NCI-H748 treated with DMSO at 0.1 percent for 48 hours (cell line): ENCODE measurements at places on chromosomes 2 and 18.

DNA sequence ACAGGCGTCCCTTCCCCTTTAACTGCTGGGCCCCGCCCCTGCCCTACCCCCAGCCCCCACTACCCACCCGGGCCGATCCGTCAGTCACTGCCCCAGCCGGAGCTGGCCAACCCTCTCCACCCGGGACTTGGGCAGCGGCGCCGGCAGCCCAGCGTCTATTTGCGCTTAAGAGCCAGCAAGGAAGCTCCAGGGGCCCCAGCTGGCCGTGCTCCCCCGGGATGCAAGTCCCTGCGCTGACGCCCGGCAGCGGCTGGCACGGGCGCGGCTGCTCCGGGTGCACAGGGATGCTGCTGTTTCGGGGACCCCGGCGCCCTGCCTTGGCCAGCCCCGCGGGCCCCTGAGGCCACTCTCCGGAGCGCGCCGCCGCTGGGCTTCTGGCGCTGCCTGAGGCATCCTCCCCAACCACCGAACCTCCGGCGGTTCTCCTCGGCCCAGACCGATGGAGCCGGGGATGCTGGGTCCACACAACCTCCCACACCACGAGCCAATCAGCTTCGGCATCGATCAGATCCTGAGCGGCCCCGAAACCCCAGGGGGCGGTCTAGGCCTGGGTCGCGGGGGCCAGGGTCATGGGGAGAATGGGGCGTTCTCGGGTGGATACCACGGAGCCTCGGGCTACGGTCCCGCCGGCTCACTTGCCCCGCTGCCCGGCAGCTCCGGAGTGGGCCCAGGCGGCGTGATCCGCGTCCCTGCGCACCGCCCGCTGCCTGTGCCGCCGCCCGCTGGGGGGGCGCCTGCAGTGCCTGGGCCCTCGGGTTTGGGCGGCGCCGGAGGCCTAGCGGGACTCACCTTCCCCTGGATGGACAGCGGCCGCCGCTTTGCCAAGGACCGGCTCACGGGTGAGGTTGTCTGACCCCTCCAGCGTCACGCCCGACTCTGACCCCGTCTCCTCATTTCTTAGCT, at the start of gene TLX2:
TSS of gene TLX2 (plus strand) at position 83 of the 903 bp plus-strand sequence. CDS start at position 440, 357 bp downstream.
- peak; percentile 19 for DNase-seq

DNA sequence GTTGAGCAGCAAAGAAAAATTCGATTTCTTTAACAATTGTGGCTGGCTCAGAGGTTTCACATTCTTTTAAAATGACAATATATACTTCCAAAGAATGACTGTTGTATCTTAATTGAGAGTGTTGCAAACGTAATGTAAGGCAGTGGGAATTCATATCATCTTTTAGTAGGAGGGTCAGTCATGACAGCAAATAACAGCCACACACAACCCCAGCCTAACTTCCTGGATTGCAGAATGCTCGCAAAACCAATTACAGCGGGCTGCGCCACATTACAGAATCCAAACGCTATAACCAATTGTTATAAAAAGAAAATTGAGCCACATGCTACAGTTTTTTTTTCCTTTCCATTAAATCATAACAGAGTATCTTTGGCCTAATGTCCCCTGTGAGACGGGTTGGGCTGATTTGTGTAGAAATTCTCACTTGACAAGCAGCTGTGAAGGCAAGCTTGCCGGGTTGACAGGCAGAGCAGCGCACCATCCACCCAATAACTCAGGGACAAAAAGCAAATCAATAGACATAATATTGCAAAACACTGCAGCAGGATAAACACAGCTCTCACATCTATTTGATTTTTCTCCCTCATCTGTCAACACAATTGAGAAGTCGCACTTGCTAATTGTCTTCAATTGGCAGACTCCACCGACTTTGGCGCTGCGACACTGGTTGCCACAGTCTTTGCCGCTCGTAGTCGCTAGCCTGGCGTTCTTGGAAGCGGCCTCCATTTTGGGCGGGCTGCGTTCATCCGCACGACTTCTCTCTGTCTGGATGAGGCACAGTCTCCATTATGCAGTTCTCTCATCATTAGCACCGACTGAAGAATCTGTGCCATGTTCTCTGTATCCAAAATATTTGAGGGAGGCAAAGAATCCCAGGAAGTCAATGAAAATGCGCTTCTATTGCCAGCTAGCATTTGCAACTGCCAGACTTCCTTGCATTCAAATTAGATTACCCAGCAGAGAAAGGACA, 95.0 kb upstream of the CCDC68 start:
- peak; percentile 41 for DNase-seq

DNA sequence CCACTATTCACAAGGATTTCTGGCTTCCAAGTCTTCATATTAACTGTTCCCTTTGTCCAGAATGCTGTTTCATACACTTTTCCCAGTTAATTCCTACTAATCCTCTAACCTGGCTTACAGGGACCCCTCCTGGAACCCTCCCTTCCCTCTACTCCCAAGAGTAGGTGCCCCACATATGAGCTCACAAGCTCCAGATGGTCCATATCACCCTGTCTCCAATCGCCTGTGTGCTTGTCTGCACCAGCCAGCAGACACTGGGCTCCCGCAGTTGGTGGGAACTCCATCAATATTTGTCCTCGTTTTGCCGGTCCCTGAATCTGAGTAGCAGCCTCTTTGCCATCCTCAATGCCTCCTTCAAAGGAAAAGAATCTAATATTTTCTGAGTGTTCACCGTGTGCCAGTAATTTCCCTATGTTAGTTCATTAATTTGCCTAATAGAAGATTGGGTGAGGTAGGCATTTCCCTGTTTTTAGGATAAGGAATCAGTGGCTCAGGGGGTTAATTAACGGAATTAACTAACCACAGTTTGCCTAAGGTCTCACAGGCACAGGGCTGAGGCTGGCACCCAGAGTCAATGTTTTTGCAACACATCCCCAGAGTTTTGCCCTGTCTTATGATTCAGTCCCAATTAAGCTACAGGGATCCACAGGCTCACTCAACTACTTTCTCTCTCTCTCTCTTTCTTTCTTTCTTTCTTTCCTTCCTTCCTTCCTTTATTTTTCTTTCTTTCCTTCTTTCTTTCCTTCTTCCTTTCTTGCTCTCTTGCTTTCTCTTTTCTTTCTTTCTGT, 141.6 kb upstream of the CYP1B1 start:
- DNase-seq, result no peak

DNA sequence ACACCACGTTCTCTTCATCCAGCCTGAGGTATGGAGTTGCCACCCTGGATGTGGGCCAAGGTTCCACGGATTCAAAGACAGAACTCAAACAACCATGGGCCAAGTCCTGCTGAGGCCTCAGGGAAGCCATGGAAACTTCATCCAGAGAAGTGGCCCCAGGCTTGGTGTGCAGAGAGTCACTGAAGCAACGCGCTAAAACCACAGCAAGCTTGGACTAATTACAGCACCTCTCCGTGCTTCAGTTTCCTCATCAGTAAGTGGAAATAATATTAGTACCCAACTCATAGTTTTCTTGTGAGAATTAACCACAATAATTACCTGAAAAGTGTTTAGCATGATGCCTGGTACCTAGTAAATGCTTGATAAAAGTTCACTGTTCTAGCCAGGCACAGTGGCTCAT, 19.2 kb upstream of the AP1S3 start:
- DNase-seq, result no peak

GRCh38 chr18:28176698-28176947, 307 bp downstream of the CDH2 start:
- DNase-seq, result no peak

DNA sequence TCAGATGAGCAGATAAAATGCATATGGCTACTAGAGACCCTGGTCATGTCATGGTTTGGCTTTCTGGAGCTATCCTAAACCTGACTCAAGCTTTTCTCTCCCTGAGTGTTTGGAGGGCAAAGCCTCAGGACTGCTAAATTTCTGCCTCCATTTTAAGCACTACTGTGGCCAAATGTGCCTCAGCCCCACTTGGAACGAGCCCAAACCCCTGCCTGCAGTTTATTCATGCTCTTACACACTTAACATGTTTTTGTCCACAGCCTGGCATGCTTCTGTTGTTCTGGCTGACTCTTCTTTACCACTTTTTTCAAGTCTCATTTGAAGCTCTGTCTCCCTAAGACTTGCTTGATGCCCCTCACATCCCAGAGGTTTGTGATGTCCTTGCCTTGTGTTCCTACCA, 24.7 kb downstream of the MGAT5 start:
- DNase-seq, result no peak

GRCh38 chr2:43052204-43052943, 174.0 kb downstream of the ZFP36L2 start:
- no peak for DNase-seq

DNA sequence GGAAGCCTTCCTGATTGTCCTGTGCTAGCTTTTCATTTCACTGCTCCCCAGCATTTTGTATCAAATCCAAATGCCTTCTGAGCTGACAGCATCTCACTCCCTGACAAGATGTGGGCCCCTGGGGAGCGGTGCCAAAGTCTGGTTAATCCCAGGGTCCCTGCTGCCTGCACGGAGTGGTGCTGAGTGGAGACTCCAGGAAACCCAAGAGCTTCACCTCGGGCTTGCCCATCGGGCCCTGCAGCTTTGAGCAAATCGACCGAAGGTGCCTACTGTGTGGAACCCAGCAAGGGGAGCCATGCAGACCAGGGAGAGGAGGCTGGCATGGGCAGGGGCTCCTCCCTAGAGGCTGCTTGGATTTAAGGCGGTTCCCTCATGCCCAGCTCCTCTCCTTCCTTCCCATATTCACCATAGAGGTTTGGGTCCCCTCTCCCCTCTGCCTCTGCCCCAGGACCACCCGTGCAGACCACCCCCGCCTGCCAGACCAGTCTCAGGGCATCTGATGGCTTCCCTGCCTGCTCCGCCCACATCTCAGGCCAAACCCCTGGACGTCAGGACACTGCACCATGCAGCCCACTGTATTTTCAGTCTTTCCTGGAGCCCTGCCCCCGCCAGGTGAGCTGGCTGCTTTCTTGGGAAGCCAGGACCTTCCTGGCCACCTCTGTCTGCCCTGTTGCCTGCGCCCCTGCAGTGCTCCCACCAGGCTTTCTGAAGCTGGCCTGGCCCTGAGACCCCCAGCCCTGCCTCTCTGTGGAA, 37.8 kb downstream of the RRM2 start:
- DNase-seq, result no peak
